Activated CD4-positive, alpha-beta T cell treated with anti-CD3 and anti-CD28 coated beads, Interleukin-2, amount 50 U/mL, for 24 hours (primary cell): ENCODE measurements at places on chromosomes 16 and 17.

DNA sequence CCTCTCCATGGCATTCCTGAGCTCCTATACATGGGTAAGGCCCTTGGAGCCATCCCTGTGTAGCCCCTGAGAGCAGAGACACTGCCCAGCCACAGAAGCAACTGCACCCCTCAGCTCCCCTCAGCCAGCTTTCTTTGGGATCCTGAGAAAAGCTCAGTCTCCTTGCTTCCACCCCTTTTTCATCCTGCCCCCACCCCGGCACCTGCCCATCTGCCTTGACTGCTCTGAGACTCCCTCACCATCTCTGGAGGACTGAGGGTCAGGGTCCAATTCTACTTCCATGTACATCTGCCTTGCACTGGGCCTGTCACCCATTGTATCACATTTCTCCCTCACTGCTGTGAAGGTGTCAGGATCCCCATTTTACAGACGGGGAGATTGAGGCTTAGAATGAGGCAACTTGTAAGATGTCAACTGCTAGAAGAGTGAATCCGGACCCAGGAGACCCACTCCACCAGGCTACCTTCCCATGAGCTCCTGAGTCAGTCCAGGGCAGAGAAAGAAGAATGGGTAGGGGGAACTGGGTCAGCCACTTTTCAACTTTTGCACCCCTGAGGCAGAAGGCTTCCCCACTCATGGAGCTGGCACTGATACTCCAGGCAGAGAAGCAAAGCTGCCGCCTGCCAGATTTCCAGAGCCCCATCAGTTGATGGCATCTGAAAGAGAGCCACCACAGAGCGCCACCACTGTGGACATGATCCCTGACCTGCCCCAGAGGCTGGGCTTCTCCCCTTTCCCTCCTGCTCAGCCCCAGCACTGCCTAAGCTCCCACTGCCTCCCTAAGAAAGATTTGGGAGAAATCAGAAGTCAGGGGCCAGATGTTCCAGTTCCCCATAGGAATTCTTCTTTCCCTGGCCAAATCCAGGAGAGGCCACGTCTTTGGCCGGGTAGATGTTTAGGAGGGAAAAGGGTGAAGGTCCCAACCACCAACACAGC is 135.4 kb downstream of the TMEM132E start:
- no peak for DNase-seq

DNA sequence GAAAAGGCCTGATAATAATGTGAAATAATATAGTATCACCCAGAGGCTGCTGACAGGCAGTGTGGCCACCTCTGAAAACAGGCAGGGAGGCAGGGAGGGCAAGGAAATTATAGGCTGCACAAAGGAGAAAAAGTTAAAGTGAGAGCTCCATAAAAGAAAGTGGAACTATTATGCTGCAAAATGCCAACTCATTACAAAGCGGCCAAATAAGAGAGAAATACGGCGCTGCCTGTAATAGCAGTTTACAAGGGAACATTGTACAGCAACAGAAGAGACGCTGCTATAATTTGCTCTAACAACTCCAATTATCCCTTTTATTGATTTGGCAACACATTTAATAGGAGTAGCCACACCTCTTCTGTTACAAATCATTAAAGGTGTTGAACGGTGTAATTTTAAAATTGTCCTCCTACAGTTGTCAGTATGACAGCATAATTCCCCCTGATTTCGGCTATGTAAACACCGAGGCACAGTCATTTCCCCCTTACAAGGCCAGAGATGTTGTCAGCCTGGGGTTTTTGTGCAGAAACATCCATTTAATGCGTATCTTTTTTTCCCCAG is 120.3 kb downstream of the MRM1 start:
- peak; percentile 39 for DNase-seq

- peak; percentile 7 for DNase-seq
Measured at GRCh38 chr17:10772425-10773380, 31.2 kb downstream of the TMEM238L start.

- DNase-seq, result no peak
Measured at GRCh38 chr17:81523402-81524038, 4.7 kb upstream of the FSCN2 start.

- DNase-seq, result no peak
Measured at GRCh38 chr16:72787130-72787513, 260.8 kb downstream of the ZFHX3 start.

- DNase-seq, result no peak
Measured at GRCh38 chr17:68820476-68820824, 134.7 kb downstream of the ABCA8 start.
